Left lung (tissue), 14 donors: ENCODE measurements at places on chromosomes 7 and 10. TPM values are rescaled to one million over a fixed set of nuclear protein-coding genes. Genes with fewer than 3 reads are reported as not detected.

The ZNF467 gene
- 36.9 TPM for total RNA-seq

The ZCCHC24 gene
- 31.2 TPM for total RNA-seq

GRCh38 chr7:121620953-121621606 lies 225.0 kb upstream of the FAM3C start:
- no peak for DNase-seq

GRCh38 chr10:60021361-60021760 lies 115.0 kb upstream of the CCDC6 start:
- no peak for DNase-seq
